ENCODE measurements at places on chromosomes 12 and 14.
A peak's percentile ranks its signal among the peaks of the same experiment; 100 is the strongest.

GRCh38 chr14:96362071-96362964 is 823 bp downstream of the ATG2B start:
- no peak for DNase-seq

DNA sequence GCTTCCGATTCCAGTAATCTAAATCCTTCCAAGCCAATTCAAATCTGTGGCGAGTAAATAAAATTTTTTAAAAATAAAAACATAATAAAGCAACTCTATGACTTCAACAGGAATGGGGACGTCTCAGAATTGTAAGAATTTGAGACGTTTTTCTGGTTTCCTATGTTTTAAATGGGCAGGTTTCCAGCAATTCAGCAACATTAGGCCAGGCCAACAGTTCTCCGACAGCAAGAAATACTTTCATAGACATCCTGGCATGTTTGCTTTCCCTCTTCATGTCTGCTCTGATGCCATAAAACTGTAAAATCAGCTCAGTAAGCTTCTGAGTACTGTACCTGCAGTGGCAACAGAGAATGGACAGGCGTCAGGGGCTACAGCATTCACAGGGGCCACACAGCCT is 35.8 kb upstream of the DICER1 start:
- DNase-seq = no peak

- no peak for DNase-seq
Observed at GRCh38 chr12:92145481-92145730, 240 bp downstream of the BTG1 start.

- DNase-seq = no peak
Observed at GRCh38 chr14:80946187-80946586, 4.6 kb upstream of the CEP128 start.

DNA sequence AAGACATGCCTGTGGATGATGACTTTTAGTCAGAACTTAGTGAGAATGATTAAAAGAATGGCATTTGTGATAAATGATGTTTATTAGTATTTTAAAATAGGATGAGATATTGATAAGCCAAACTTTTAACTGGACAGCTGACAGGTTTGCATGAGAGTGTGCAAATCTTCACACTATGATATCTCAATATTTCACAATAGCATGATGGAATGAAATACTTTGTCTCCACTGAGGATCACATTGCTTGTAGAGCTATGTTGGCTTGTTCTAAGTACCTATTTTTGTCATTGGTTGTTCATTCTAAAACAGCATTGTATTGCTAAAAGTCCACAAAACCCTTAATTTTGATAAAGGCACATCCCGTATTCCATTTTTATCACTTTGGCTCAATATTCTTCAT is 322.1 kb downstream of the ACSS3 start:
- DNase-seq = no peak

DNA sequence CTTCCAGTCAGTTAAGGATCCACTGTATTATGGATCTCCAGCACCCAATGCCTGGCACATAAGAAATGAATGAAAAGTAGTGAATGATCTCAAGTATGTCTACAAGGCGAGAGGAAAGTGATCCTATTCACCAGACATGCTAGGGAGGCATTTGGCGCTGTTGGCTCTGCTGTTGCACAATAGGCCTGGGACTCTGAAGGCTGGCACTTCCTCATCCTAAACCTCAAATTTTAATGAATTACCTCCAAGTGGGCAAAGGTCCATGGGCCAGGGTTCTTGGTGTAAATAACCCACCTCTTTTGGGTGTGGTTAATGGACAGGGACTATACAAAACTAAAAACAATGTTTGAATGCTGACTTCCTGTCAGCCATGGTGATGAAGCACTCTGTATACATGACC is 173.4 kb upstream of the PZP start:
- no peak for DNase-seq

- DNase-seq = no peak
Observed at GRCh38 chr14:79580414-79580813, 630.9 kb downstream of the DIO2 start.

DNA sequence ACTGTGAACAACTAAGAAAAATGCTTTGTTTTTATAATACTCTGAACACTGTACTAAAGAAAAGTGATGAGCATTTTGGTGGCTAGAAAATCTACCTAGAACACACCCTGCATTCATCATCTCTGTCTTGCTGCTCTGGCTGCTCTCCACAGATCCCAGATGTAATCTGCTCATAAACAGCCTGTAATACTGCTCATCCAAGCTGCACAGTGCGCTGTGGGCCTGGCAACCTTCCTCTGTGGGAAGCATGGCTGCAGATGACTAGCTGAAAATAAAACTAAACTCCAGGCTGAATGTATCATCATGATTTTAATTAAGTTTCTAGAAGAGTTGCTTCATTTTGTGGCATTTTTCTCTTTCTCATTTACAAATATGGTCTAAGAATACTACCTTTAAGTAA is 200.7 kb downstream of the SLC2A13 start:
- DNase-seq = peak; percentile 84

DNA sequence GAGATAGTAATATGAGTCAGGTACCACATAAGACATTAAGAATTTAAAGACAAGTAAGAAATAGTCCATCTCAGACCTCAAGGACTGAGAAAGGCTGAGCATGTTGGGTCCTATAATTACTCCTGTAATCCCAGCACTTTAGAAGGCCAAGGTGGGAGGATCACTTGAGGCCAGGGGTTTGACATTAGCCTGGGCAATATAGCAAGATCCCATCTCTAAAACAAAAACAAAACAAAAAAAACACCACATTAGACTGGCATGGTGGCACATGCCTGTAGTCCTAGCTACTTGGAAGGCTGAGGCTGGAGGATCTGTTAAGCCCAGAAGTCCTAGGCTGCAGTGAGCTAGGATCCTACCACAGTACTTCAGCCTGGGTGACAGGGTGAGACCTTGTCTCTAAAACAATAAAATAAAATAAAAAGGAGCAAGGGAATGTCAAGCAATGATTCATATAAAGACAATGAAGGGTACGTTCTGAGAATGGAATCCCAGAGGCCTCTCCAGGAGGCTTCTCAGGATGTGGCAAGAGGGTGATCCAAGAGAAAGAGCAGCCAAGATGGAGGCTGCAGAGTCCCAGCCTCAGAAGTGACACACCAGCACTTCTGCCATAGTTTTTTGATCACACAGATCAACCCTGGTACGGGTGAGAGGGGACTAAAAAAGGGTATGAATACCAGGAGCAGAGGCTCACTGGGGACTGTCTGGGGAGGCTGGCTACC is 206.4 kb downstream of the CRADD start:
- DNase-seq = no peak

- DNase-seq = no peak
Observed at GRCh38 chr12:24455811-24456210, 493.1 kb downstream of the BCAT1 start.

GRCh38 chr12:537772-538171 is 78.0 kb downstream of the B4GALNT3 start:
- DNase-seq = no peak

DNA sequence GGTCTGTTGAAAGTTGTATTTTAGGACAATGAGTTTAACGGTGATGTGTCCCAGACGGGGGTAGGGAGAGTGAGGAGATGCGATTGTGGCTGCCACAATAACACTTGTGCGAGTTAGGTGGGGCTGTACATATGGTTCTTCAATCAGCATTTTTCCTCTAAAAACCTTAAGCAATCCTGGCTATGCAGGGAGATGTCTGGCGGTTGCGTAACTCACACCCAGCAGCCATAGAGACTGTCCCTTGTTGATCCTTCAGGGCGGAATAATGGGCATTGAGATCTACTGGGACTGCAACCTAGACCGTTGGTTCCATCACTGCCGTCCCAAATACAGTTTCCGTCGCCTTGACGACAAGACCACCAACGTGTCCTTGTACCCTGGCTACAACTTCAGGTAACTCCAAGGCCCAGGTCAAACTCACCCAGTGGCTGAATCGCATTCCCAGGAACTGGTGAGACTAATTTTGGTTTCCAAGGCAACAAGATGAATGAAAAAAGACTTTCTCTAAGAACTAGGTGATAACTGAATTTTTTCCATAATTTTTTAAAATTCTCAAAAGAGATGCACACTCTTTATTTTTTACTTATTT is 34.6 kb downstream of the P2RX7 start:
- DNase-seq = no peak

GRCh38 chr12:97597031-97597751 is 134.6 kb downstream of the RMST start:
- no peak for DNase-seq

- no peak for DNase-seq
Observed at GRCh38 chr12:26520109-26520508, 312.9 kb downstream of the ITPR2 start.

DNA sequence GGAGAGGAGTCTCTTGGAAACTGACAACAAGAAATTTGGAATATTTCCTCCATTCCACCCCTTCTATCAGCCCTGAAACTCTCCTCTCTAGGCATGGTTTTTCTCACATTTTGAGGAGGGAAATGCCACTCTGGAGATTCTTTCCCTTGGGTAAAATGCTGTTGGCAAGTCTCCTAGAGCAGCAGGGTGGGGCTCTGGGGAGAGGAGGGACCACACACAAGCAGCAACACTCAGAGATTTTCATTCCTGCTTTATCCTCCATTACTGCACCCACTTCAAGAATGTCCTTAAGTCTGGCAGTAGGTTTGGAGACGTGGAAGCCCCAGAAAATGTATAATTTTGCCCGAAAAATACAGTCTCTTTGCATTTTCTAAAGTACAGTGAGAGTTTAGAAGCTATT is 130.8 kb upstream of the FLRT2 start:
- no peak for DNase-seq

DNA sequence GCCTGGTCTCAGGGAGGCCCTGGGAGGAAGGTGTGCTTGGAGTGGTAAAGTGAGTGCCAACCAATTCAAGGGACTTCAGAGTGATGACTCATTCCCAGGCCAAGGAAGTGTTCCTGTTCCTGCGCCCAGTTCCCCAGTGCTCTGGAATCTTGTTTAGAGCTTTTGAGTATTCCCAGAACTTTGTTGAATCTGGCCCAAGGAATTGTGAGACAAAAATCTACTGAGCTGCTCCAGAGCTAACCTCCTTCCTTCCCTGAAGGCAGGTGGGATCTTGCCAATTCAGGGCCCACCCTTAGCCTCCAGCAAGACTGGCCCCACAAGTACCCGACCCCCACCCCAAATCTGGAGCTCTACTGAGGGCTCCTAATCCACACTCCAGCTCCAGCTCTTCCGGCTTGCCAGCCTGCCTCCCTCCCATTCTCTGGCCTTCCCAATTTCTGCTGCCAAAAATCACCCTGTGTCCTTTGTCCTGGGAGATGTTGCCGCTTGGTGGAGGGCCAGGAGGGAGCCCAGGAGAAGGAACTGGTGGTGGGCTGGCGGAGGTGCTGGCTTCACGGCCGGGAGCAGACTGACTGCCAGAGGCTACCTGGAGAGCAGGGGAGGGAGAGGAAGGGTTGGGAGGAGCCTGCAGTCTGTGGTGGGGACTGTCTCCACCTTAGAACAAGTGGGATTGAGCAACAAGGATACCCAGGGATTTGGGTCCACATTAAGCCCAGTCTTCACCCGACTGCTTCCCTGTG is 2.0 kb upstream of the ATN1 start:
- DNase-seq = no peak

GRCh38 chr12:105569886-105570285 is 239.4 kb downstream of the C12orf75 start:
- DNase-seq = no peak

DNA sequence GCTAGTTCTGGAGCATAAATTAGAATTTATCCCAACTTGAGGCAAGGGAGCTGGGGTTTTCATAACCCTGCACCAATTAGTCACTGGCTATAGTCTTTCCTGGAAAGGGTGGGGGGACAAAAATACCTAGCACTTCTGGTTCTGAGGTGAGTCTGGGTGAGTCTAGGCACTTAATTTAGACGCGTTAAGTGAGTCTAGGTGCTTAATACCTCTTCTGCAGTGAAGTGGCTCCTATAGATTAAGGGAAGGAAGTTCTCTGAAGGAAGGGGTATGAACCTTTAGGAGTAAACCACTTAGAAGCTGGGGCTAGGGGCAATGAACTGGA is 251.7 kb downstream of the EFCAB11 start:
- no peak for DNase-seq

DNA sequence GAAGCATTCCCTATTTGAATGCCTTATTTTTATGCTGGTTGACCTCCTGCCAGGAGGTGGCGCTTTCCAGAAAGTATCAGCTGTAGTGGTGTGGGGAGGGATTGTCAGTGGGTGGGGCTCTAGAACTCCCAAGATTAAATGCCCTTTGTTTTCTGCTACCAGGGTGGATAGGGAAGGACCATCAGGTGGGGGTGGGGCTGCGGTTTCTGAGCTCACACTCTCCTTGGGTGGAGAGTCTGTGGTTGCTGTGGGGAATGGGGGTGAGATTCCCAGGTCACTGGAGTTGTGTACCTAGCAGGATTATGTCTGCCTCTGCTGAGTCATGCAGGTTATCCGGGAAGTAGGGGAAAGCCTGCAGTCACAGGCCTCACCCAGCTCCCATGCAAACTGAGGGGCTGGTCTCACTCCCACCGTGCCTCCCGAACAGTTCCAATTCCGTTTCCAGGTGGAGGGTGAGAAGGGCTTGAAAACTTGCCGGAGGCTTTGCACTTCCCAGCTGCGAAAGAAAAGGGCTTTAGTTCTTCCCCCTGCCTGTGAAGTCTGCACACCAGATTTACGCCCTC is 68.3 kb downstream of the ALG10B start:
- no peak for DNase-seq

DNA sequence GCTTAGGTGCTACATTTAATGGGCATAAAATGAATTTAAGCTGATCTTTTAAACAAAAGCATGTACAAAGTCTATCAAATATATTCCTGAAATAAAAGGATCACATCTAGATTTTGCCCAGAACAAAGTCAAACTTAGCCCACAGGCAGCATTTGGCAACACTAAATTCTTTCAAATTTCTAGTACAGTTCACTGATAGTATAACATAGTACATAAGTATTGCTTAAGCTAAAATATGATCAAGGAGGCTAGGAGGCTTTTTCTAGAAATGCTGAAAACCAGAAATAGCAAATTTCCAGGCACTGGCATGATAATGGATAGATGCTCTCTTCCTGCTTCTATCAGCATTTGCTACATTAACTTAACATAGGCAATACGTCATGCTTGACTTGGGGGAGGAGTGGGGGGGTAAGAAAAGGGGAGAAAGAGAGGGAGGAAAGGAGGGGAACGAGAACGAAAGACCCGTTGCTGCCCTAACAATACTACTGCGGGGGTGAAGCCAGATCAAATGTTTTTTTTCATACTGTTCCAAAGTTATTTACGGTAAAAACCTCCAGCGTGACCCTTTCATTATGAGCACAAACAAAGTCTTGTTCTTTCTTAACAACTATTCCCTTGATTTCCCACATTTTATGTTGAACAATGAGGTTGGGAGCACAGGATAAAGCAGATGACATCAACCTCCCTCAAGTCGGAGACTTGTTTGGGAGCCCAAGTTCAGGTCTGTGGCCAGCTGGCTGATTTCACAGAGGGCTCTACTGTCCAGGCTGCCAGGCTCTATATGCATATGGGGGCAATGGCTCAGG is 10.6 kb downstream of the TMED10 start:
- DNase-seq = no peak

DNA sequence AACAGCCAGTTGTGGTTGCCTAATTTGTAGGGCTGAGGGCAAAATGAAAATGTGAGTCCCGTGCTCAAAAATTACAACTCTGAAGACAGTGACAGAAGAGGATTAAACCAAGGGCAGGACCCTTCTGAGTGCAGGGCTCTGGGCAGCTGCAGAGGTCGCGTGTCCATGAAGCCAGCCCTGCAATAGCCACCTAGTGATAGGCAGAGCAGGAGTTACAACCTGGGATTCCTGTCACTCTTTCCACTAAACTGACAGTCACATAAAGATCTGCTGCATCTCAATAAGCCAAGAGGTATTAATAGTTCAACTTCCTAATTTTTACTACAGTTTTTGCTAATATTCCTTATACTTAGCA is 94.1 kb downstream of the SLC2A13 start:
- DNase-seq = no peak

All from GOT3 (cell line).